Hepatic stellate cell (primary cell): ENCODE measurements at places on chromosomes 5 and 9.

DNA sequence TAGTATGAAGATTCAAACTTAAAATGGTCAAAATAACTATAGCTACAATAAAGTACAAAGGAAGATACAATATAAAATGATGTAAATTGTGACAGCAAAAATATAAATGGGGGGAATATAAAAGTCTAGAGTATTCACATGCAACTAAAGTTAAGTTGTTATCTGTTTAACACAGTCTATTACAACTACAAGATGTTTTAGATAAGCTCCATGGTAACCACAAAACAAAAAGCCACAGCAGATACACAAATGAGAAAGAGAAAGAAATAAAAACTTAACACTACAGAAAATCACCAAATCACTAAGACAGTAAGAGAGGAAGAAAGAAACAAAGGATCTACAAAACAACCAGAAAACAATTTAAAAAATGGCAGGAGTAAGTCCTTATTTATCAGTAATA is 17.0 kb upstream of the SH3TC2 start:
- no peak for DNase-seq

- DNase-seq, result no peak
Measured at GRCh38 chr5:51276250-51276649, 107.0 kb upstream of the ISL1 start.

GRCh38 chr5:122999947-123000563 is 36.5 kb downstream of the PPIC start:
- peak; percentile 4 for DNase-seq

- DNase-seq, result no peak
Measured at GRCh38 chr5:149682532-149683075, 47.5 kb upstream of the PPARGC1B start.

GRCh38 chr9:92870289-92870688 is 7.5 kb downstream of the ZNF484 start:
- no peak for DNase-seq

GRCh38 chr5:123156577-123157296 is 67.7 kb downstream of the PRDM6 start:
- no peak for DNase-seq

GRCh38 chr9:99859243-99859980 is 37.7 kb downstream of the NR4A3 start:
- no peak for DNase-seq
